Caco-2 (cell line): ENCODE measurements at places on chromosomes 3 and 15.

GRCh38 chr3:110773413-110773954 is 298.1 kb upstream of the NECTIN3 start:
- DNase-seq, result peak; percentile 94
- peaks cover 36% of the 10 kb centered on the region for H3K4me1 ChIP-seq
- no peaks in the 10 kb centered on the region for H3K27me3 ChIP-seq
- H3K36me3 ChIP-seq, result no peaks in the 10 kb centered on the region
- H3K27ac ChIP-seq, result peak overlapping the region; percentile 65
- H3K4me3 ChIP-seq, result no peak overlapping the region

DNA sequence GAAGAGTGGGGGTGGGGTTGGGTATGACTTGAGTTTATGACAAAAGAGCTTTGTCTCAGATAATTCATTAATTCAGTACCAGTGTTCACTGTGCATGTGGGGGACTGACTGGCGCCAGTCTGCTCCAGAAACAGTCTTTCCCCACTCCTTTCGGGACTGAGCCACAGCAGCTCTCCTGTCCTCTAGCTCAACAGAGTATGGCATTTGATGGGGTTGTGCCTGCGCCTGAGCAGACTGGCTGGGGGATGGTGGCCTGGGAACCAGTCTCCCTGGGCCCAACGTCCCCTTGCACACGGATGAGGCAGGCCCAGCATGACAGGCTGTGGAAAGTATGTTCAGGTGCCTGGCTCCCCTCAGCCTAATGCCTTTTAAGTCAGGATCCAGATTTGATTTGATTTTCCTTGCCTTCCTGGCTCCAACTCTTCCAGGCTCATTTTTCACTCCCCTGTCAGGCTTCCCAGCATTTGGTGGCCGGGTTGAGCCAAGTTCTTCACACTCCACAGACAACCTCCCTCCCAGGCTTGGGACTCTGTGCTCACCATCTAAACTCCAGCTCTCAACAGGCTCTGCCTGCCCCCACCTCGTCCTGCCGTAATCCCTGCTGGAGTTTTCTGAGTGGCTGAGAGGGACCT is 105.0 kb downstream of the MYLK start:
- no peak overlapping the region for H3K4me3 ChIP-seq
- H3K4me1 ChIP-seq, result peaks cover 42% of the 10 kb centered on the region
- H3K27ac ChIP-seq, result peak overlapping the region; percentile 25

DNA sequence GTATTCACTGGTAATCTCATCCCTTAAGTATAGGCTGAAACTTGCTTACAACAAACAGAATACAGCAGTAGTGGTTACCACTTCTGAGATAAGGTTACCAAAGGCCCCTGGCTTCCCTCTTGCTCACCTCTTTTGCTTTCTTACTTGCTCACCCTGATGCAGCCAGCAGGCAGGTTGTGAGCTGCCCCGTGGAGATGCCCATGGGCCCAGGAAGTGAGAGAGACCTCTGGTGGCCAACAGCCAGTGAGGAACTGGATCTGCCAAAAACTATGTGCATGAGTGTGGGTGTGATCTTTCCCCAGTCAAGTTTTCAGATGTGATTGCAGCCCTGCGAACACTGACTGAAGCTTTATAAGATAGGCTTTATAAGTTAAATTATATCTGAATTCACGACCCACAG is 48.7 kb downstream of the NMNAT3 start:
- no peak overlapping the region for H3K4me3 ChIP-seq
- peak; percentile 61 for DNase-seq
- H3K27me3 ChIP-seq, result no peaks in the 10 kb centered on the region

GRCh38 chr3:9147896-9148266 is 101.6 kb downstream of the SRGAP3 start:
- no peak for DNase-seq
- H3K4me3 ChIP-seq, result no peak overlapping the region
- H3K4me1 ChIP-seq, result no peaks in the 10 kb centered on the region
- H3K36me3 ChIP-seq, result no peaks in the 10 kb centered on the region

GRCh38 chr15:84810073-84810840 is 6.9 kb upstream of the ALPK3 start:
- no peaks in the 10 kb centered on the region for H3K4me1 ChIP-seq
- no peaks in the 10 kb centered on the region for H3K27me3 ChIP-seq
- no peak overlapping the region for H3K27ac ChIP-seq

DNA sequence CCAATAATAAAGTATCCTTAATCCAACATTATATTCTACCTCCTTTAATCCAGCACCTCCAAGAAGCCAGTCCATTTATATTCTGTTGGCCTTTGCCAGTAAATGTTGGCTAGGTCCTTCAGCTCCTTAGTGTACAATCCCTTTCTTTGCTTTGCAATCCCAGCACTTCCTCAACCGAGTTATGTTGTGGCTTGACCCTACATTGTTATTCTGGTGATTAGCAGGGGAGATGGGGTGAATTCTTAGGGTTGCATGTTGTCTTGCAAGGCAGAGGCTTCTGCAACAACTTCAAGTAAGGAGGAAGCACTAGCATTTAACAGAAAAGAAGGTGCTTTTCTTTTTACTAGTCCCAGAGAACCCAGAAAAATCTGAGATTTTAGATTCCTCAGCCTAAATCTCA is 127.2 kb downstream of the CD47 start:
- H3K4me3 ChIP-seq, result no peak overlapping the region
- no peak overlapping the region for H3K27ac ChIP-seq
- H3K27me3 ChIP-seq, result no peaks in the 10 kb centered on the region
- no peaks in the 10 kb centered on the region for H3K4me1 ChIP-seq

GRCh38 chr3:81758275-81758674 is 3.2 kb downstream of the GBE1 start:
- no peaks in the 10 kb centered on the region for H3K27me3 ChIP-seq
- DNase-seq, result no peak
- no peak overlapping the region for H3K4me3 ChIP-seq
- H3K27ac ChIP-seq, result no peak overlapping the region
- H3K36me3 ChIP-seq, result no peaks in the 10 kb centered on the region
- H3K4me1 ChIP-seq, result no peaks in the 10 kb centered on the region; the same call in 1 of the 2 replicates

- H3K4me3 ChIP-seq, result peak overlapping the region; percentile 92
- H3K36me3 ChIP-seq, result no peaks in the 10 kb centered on the region
- no peak for DNase-seq
- no peaks in the 10 kb centered on the region for H3K27me3 ChIP-seq
- peak overlapping the region; percentile 76 for H3K27ac ChIP-seq
- H3K4me1 ChIP-seq, result peaks cover 2% of the 10 kb centered on the region; the same call in 1 of the 2 replicates
Measured at GRCh38 chr3:146159616-146160320, 1.2 kb downstream of the PLOD2 start.

DNA sequence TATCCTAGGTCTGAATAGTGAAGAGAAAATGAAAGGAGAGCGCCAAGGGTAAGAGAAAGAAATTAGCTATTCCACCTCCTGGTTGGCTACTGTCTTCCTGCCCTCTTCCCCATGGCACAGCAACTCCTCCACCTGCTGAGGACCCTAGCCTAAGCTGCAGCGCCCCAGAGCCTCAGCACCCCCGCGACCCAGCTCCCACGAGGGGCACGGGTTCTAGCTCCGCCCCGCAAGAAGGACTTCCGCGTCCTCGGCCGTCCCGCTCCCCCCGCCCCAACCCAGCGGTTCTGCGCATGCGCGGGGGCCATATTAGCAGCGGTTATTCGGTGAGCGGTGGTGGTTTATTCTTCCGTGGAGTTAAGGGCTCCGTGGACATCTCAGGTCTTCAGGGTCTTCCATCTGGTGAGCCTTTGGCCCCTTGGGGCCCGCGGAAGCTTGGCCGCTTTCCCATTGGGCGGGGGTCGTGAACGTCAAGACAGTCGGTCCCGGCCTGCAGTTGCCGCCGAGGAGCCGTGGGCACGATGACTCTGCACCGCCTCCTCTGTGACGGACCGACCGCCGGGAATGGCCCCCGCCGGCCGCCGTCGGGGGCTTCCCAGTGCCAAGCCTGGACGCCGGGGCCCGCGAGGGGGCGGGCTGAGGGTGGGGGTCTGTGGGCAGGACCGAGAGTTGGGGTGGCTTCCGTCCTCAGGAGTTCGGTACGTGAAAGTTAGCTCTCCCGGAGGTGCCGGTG is at the start of gene PSMA4:
TSS of gene PSMA4 (plus strand) at position 304 of the 730 bp plus-strand sequence. CDS start 1,484 bp downstream, outside the sequence.
- DNase-seq, result peak; percentile 86
- no peaks in the 10 kb centered on the region for H3K4me1 ChIP-seq
- H3K4me3 ChIP-seq, result peak within 1 kb of the TSS; percentile 75
- H3K27ac ChIP-seq, result peak within 1 kb of the TSS; percentile 96
- H3K36me3 ChIP-seq, result peaks cover 3% of the 10 kb centered on the region
- no peaks in the 10 kb centered on the region for H3K27me3 ChIP-seq

DNA sequence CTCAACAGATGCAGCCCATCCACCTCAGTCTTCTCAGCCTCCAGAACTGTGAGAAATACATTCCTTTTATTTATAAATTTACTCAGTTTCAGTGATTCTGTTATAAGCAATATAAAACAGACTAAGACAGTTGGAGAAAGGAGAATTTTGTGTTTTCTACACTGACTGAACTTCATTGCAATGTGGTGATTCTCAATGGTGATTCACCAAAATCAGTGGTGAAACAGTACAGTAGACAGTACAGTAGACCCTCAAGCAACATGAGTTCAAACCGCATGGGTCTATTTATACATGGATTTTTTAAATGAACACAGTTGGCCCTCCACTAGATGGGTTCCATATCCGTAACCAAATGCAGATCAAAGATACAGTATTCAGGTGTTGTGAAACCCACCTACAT is 403.1 kb upstream of the TGFBR2 start:
- H3K27me3 ChIP-seq, result no peaks in the 10 kb centered on the region
- no peak overlapping the region for H3K27ac ChIP-seq
- H3K4me1 ChIP-seq, result peaks cover 23% of the 10 kb centered on the region
- no peaks in the 10 kb centered on the region for H3K36me3 ChIP-seq
- H3K4me3 ChIP-seq, result no peak overlapping the region

DNA sequence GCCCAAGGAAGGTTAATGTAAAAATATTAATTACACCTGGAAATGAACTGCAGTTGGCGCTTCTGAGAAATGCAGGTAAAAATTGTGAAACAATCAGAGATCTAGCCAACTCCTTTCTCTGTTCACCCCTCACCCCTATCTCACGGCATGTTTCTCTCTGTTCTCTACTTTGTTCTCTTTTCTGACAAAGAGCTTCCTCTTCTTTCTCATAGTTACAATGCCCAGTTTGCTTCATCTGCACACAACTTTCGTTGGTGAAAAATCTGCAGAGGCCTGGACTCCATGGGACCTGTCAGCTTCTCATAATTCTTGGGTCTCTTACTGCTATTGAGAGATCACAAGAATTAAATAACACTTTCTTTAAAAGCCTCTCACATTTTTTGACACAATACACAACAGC is 212.9 kb upstream of the LRRN1 start:
- no peaks in the 10 kb centered on the region for H3K36me3 ChIP-seq
- no peaks in the 10 kb centered on the region for H3K4me1 ChIP-seq
- H3K27me3 ChIP-seq, result no peaks in the 10 kb centered on the region
- DNase-seq, result no peak
- H3K4me3 ChIP-seq, result no peak overlapping the region

GRCh38 chr3:185502987-185503386 is 4.2 kb upstream of the TMEM41A start:
- peaks cover 7% of the 10 kb centered on the region for H3K4me1 ChIP-seq
- H3K36me3 ChIP-seq, result no peaks in the 10 kb centered on the region
- DNase-seq, result no peak
- no peak overlapping the region for H3K4me3 ChIP-seq

DNA sequence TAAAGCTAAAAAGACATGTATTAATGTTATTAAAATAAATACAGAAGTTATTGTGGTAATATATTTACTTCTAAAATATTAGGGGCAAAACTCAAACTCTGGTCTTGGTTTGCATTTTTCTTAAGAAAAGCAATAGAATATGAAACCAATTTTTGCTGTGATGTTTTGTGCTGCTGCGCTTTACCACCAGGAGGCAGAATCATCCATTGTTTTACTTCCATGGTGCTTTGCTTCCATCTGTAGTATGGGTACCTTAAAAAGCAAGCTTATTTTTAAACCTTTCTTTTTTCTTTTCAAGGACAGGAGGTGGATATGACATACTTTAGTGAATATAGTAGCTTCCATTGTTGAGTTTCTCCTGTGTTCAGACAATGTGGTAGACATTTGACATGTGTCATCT is 46.6 kb upstream of the MRPL3 start:
- no peak overlapping the region for H3K4me3 ChIP-seq
- no peak for DNase-seq
- H3K27me3 ChIP-seq, result no peaks in the 10 kb centered on the region
- no peaks in the 10 kb centered on the region for H3K36me3 ChIP-seq
- H3K4me1 ChIP-seq, result no peaks in the 10 kb centered on the region

DNA sequence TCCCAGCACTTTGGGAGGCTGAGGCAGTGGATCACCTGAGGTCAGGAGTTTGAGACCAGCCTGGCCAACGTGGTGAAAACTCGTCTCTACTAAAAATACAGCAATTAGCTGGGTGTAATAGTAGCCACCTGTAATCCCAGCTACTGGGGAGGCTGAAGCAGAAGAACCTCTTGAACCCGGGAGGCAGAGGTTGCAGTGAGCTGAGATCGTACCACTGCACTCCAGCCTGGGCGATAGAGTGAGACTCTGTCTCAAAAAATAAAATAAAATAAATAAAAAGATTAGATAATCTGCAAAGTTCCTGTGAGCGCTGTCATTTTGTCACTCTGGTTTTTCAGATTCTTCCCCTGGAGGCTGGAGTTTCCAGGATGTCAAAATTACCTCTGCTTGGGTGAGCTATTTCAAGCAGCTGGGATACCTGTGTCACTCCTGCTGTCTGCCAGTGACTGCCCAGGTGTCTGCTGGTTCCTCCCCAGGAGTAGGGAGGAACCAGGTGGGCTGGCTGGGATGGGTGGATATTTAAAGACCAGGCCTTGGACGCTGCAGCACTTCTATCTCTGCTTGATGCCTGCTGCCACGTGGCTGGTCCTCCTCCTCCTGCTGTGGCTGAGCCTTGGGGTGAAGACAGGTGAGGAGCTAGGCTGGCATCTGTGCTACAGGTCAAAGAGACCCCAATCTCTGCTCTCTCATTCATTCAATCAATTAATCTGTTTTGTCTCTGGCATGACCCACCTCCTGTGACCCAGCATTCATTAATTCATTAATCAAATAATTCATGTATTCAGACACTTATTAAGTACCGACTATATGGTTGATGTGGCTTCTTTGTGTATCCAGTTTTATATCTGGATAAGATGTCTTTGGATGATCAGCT is 19.5 kb upstream of the MUC20 start:
- no peaks in the 10 kb centered on the region for H3K36me3 ChIP-seq
- H3K27ac ChIP-seq, result peak overlapping the region; percentile 19
- DNase-seq, result no peak
- H3K4me3 ChIP-seq, result no peak overlapping the region

DNA sequence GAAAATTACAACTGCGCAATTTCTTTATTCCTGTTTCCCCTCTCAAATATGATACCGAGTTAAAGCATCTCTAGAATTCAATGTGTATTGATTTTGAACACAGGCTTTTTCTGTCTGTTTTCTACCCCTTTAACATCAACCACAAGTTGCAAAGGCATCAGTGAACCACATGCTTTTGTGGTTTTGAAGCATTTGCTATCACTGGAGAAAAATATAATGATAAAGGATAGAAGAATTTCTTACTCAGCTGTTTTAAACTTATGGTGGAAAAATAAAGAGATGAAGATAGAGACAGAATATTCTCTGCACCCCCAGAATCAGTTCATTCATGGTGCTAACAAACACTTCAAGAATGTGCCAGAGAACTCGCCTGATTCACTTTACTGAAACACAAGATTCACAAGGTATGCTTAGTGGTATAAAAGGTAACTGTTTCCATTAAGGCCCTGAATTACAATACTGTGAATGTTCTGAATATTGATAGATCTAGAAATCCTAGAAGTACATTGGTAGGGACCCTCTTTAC is 9.5 kb upstream of the DPPA4 start:
- H3K4me1 ChIP-seq, result no peaks in the 10 kb centered on the region
- H3K36me3 ChIP-seq, result no peaks in the 10 kb centered on the region
- H3K4me3 ChIP-seq, result no peak overlapping the region
- DNase-seq, result no peak
- no peaks in the 10 kb centered on the region for H3K27me3 ChIP-seq

- peaks cover 13% of the 10 kb centered on the region for H3K4me1 ChIP-seq
- no peaks in the 10 kb centered on the region for H3K36me3 ChIP-seq
Measured at GRCh38 chr3:48989796-48990635, at the start of gene P4HTM. P4HTM (plus strand) TSS chr3:48990241; CDS start chr3:48990257, 16 bp downstream.
